Caki2 (cell line): ENCODE measurements at places on chromosomes 3 and 15.

DNA sequence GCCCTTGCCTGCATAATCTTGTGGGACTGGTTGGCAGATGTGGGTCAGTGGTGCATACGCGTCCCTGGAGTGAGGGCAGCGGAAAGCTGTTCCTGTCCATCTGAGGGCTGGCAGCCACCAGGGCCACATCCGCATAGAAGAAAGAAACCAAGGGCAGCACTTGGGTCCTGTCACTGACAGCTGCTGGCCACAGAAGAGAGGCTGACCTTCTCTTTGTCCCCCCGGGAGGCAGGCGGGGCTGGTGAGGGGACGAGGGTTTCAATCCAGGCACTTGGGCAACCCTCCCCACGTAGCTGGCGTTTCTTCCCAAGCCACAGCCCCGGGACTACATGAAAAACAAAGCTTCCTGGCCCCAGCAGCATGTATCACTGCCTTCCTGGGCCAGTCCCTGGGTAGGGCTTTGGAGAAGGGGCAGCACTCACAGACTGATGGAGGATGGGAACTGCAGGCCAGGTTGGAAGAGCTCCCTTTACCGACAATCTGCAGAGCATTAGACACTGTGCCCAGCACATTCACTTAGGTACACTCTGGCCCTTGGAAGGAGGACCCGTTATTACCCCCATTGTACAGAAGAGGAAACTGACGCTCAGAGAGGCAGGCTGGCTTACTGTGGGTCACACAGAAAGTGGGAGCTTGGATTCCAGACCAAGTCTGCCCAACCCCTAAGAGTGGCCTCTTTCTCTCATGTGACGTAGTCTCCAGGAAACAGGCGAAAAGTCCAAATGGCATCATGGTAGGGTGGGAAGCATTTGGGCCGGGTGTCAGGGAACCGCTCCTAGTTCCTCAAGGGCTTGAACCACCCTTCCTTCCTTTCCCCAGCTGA, 78.8 kb upstream of the SLC6A6 start:
- DNase-seq, result no peak

GRCh38 chr15:40985541-40986330, 32.5 kb downstream of the CHAC1 start:
- DNase-seq, result no peak

- DNase-seq, result no peak
Observed at GRCh38 chr3:44685128-44685800, 27.2 kb upstream of the ZNF502 start.

- DNase-seq, result no peak
Observed at GRCh38 chr3:116441652-116442051, 3.6 kb downstream of the LSAMP start.

DNA sequence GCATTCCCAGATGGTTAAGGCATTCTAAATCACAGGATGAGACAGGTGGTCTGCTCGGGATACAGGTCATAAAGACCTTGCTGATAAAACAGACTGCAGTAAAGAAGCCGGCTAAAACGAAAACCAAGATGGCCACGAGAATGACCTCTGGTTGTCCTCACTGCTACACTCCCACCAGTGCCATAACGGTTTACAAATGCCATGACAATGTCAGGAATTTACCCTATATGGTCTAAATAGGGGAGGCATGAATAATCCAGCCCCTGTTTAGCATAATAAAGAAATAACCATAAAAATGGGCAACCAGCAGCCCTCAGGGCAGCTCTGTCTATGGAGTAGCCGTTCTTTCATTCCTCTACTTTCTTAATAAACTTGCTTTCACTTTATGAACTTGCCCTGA, 151.1 kb downstream of the ZNF385D start:
- no peak for DNase-seq

DNA sequence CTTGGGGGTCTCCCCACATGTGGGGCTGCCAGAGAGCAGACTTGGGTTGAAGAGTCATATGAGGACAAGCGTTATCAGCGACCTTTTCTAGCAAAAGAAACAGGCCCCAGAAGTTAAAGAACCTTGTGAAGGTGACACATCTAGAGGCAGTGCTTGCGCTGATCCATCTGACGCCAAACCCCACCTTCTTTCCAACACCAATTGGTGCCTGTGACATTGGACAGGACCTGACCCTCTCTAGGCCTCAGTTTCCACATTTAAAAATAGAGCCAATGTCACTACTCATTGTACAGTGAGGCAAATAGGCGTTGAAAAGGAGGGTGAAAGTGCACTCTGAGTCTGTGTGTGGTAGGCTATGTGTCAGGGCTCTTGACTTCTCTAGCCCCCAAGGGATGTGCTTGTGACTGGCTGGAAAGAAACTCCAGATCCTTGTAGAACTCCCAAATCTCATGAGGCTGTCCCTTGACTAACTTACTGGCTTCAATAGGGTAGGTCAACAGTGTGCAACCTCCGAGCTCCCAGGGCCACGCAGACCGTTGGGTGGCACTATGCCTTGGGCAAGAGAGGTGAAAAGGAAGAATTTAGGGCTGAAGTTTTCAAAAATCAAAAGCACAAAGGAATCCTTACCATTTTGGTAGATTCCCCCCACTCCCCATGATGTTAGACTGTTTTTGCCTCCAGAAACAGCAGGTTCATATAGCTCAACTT, 666 bp upstream of the FAM219B start:
- DNase-seq, result no peak
